ENCODE measurements at places on chromosomes 1 and 21. TPM values are rescaled to one million over a fixed set of nuclear protein-coding genes. Genes with fewer than 3 reads are reported as not detected.

DNA sequence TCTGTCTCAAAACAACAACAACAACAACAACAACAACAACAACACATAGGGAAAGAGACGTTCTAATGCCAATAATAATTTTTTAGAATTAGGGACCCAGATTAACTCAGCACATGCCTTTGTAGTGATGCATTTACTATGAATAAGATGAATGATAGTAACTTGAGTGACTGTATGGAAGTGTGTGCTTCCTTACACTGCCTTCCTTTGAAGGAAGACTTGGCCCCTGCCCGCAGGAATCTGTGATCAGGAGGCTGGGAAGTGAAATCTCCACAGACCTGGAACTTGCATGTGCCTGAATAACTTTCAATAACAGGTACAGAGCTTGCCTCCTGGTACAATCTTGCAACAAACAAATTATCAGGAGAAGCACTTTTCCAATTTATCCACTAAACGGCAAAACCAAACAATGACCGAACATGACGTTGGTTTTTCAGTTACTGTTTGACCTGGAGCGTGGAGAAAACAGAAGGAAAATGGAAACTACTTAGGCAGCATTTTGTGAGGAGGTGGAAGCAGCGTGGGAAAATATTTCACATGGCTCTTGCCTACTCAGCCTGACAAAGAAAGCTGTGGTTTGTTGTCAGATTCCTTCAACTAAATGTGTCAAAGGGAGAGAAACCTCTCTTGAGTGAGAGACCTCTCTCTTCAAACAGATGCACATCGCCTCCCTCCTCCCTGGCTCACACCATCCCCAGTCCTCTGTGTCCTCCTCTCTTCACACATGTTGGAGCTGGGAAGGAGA lies 10.1 kb upstream of the ABCA4 start:
- H3K36me3 ChIP-seq: no peaks in the 10 kb centered on the region
- H3K27me3 ChIP-seq: no peaks in the 10 kb centered on the region
- peaks cover 12% of the 10 kb centered on the region for H3K4me1 ChIP-seq
- peak; percentile 85 for DNase-seq

- H3K4me1 ChIP-seq: peaks cover 12% of the 10 kb centered on the region
- no peak for DNase-seq
- H3K4me3 ChIP-seq: no peak overlapping the region
- no peak overlapping the region for H3K27ac ChIP-seq
Measured at GRCh38 chr1:44217809-44218410, 4.6 kb downstream of the DMAP1 start.

Gene LAD1
- total RNA-seq: 0.29 TPM

- no peak overlapping the region for H3K4me3 ChIP-seq
- H3K27me3 ChIP-seq: no peaks in the 10 kb centered on the region
- no peak for DNase-seq
- H3K4me1 ChIP-seq: peaks cover 3% of the 10 kb centered on the region
Measured at GRCh38 chr1:3509721-3510120, 55.3 kb downstream of the ARHGEF16 start.

Gene LRRC71
- total RNA-seq: not detected

GRCh38 chr21:35649186-35649585 lies 411.1 kb downstream of the SETD4 start:
- H3K27me3 ChIP-seq: no peaks in the 10 kb centered on the region
- H3K4me3 ChIP-seq: no peak overlapping the region
- no peak overlapping the region for H3K27ac ChIP-seq
- DNase-seq: peak; percentile 50

DNA sequence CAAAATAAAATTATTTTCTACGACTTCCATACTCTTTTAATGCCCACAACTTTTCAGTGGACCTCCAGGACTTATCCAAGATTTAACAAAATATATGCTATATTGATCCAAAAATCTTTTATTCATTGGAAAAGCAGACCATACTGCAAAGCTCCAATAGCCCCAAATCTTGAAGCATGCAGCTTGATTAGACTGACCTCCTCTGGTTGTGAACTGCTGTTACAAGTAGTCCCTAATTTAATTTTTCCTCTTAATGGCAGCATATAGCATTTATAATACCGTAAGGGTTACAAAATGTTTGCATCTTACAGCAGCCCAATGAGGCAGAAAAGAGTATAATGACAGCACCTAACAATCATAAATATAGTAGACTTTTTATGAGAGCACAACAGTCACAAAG lies 49.8 kb downstream of the TPR start:
- H3K36me3 ChIP-seq: peaks cover 67% of the 10 kb centered on the region
- no peak for DNase-seq
- no peaks in the 10 kb centered on the region for H3K4me1 ChIP-seq
- H3K27ac ChIP-seq: no peak overlapping the region
- H3K27me3 ChIP-seq: no peaks in the 10 kb centered on the region

DNA sequence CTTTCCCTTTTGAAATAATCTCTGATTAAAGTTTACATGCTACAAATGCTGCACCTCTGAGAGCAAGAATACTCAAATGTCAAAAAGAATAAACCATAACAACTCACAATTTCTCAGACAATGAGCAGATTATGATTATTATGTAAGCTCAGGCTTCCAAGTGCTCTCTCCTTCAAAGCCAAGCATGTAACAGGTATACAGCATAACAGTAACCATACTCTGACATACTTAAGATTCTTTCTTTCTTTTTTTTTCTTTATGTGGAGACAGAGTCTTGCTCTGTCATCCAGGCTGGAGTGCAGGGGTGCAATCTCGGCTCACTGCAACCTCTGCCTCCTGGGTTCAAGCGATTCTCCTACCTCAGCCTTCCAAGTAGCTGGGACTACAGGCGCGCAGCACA lies 155.4 kb downstream of the EIF4G3 start:
- H3K4me3 ChIP-seq: no peak overlapping the region
- no peaks in the 10 kb centered on the region for H3K27me3 ChIP-seq
- peak overlapping the region; percentile 98 for H3K27ac ChIP-seq
- DNase-seq: no peak

Gene EPHA2
- 140 TPM for total RNA-seq

Gene COL6A1
- total RNA-seq: 131 TPM

Gene CASQ1
- total RNA-seq: 2.1 TPM

Data from astrocyte (in vitro differentiated cells and primary cell).